ENCODE measurements at places on chromosomes 5 and 9. TPM values are rescaled to one million over a fixed set of nuclear protein-coding genes. Genes with fewer than 3 reads are reported as not detected.
A peak's percentile ranks its signal among the peaks of the same experiment; 100 is the strongest.

DNA sequence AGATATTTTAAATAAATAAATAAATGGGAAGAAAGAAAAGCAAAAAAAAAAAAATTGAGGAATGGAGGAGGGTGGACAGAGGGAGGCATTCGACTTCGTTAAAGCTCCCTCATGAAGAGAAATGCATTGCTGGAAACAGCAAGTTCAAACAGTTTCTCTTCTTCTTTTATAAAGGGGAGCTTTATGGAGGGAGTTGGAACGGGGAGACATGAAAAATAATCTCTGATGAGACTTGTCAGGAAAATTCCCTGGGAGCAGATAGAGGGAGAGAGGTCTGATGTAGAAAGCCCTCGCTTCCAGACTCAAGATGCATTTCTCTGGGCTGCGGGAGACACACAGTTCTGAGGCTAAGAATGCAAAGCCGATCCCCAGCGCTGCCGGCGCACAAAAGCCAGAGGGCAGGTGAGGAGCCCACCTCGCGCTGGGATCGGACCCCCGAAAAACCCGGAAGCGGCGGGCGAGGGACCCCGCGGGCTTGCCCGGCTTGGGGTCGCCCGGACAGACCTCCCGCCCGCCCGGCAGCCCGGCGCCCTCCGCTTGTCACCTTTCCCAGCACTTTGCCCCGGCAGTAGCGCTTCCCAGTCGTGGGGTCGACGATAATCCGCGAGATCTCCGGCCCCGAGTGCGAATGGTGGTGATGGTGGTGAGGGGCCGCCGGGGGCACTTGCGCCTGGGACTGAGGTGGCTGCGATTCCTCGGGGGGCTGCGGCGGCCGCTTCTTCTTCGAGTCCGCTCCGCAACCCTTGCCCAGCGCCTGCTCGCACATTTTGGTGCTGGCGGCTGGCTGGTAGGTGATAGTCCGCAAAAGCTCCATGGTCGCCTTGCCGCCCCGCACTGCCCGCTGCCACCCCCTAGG, 512 bp downstream of the PLK2 start:
- peak; percentile 0 for ATAC-seq

The RPL37 gene
- 1,630 TPM for total RNA-seq

The CARTPT gene
- total RNA-seq, result not detected

The SOHLH1 gene
- 0.09 TPM for total RNA-seq

DNA sequence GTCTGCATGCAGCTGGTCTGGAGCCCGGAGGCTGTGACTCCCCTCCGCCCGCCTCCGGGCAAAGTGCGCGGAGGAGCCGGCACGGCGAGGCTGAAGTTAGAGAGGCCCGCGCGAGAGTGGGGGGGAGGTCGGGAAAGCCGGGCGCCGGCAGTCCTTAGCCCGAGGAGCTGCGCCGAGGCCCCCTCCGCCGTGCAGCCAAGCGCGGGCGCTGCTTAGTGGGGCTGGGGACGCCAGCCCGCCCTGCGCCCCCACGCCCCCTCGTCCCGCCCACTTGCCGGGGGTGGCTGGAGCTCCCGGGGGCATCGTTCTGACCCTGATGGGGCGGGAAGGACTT, 403 bp downstream of the NINJ1 start:
- ATAC-seq, result peak; percentile 50

DNA sequence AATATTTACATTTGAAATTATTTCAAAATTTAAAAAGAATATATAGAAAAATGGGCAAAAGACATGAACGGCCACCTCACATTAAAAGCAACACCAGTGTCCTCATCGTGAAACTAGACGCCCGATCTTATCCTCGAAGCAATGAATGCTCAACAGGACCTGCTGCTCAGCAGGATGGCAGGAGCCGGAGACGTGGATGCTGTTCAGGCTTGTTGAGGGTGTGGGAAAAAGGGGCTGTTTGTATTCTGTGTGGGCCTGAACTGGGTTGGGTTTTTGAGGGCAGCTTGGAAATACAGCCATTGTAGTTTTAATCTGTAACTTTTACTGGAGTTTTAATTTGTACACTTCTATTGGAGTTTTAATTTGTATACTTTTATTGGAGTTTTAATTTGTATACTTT, 20.3 kb downstream of the EXOC3 start:
- no peak for ATAC-seq

DNA sequence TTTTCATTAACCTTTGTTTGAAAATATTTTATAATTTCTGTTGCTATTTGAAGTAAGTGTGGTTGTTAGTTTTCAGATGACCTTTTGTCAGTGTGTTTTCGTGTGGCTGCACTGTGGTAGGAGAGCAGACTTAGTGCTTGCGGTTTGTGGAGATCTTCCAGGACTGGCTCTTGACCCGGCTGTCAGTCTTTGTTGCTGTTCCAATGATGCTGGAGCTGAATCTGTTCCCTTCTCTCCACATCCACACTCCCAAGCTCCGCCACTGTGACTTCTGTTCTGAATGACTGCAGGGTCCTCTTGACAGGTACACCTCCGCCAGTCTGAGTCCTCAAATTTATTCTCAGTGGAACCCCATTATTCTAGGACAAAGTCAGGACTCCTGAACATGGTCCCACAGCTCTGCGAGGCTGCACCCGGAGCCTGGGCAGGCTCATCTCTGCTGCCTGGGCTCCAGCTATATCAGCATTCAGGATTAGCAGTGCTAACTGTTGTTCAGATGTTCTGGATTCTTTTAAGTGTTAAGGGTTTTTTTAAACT, 126.0 kb downstream of the WNK2 start:
- ATAC-seq, result no peak

GRCh38 chr5:12566441-12566840, 662.2 kb upstream of the CTNND2 start:
- no peak for ATAC-seq

The FGF10 gene
- not detected for total RNA-seq

DNA sequence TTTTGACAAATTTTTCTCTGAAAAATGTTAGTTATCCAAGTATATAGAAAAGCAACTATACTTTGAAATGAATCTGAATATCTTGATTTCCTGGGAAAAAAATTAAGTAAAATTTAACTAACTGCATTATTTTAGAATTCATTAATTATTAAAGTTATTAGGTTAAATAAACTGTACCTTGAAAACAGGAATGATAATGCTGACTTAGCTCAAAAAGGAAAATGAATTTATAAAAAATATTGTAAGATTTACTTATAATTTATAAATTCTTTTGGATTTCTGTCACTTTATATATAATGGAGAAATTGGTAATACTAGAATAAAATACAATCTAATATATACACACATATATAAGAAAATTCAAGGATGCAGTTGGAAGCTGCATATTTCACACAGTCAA, 36.1 kb upstream of the ACOT12 start:
- no peak for ATAC-seq

The LPAR1 gene
- total RNA-seq, result 49.6 TPM

DNA sequence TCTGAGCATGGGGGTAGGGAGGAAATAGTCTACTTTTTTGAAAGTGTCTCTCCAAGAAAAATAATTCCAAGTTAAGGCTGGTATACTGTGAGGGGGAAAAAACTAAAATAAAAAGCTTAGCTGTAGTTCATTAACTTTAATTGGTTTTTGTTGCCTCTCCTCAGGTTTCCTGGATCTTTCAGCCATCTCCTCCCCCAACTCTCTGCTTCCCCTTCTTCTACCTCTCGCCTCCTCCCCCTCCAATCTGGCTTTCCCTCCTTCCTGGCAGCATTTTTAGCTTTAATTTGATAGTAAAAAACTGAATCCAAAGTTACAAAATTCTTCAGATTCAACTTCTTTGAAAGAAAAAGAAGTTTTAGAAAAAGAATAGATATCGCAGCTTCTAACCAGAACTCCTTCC, 462.6 kb downstream of the CETN3 start:
- no peak for ATAC-seq

The PPP3R2 gene
- total RNA-seq, result 0.38 TPM

DNA sequence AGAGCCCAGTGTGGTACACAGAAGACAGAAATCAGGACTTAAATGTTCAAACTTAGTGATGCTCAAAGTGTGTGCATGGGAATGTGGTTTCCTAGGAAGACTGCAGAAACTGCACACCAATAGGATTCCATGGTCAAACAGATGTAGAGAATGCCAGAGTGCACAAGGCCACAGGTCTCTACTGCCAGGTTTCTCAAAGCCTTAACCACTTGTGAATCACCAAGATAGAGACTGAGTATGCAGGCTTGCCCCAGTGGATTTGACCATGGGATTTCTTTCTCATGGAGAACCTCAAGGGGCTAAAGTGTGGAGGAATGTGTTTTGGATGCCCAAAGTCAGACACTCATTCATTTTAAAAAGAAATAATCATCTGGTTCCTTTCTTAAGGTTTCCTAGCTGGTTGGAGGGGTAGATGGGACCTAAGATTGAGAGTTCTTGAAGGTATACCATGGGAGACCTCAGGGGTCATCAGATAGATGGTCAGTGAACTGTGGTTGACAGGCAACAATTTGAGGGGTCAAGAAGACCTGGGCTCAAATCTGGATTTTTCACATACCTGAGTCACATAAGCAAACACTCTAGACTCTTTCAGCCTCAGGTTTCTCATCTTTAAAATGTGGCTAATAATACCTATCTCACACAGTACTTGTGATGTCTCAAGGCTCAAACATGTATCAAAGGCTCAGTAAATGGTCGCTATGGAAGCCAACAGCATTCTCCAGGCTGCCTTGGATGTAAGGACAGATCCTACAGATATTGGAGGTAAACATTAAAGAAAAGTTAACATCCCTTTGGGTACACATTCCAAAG, 81.1 kb downstream of the BOD1 start:
- ATAC-seq, result no peak

The CTNND2 gene
- 3.0 TPM for total RNA-seq

DNA sequence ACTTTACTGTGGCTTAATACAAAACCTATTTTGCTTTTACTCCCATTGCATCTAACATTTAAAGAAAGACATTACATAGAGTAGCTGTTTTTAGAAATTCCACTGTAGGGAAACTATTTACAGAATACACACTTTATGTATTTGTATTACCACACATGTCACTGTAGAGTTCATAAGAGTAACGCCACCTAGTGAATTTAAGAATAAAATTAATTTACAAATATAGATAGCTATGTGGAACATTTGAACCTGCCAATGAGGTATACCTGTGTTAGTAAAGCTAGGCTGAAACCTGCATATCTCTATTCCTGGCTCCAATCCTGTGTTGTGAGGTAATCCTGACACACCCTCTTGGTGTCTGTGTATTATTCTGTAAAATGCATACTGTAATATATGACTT, 234.4 kb downstream of the MAST4 start:
- ATAC-seq, result no peak
